ENCODE measurements at places on chromosomes 5 and 9.
A peak's percentile ranks its signal among the peaks of the same experiment; 100 is the strongest.

DNA sequence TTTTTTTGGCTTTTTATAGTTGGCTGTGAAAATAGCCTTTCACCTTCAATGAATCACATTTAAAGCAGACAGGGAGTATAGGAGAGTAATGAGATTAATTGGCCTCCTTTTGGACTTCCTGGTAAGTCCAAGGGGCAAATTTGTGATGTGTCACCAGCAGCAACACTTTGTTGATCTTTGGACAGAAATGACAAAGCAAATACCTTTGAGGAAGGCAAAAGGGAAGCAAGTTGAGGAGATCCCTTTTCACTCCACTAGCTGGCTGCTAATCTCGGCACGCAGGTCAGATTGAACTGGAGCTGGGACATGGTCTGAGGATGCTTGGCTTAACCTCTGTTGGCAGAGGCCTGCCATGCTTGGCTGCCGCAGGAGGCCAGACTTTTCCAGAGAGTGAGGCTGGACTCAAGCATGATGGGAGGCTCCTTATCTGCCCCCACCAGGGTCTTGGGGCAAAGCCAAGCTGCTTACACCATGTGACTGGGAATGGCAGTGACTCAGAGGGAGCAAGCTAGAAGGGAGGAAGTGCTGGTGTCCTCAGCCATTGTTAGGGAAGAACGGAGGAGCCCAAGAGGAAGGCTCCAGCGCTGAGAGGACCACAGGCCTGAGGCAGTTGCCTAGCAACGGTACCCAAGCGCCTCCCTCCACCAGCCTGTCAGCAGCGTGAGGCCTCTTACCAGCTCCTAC, 174.5 kb upstream of the MAP1B start:
- no peak for DNase-seq

DNA sequence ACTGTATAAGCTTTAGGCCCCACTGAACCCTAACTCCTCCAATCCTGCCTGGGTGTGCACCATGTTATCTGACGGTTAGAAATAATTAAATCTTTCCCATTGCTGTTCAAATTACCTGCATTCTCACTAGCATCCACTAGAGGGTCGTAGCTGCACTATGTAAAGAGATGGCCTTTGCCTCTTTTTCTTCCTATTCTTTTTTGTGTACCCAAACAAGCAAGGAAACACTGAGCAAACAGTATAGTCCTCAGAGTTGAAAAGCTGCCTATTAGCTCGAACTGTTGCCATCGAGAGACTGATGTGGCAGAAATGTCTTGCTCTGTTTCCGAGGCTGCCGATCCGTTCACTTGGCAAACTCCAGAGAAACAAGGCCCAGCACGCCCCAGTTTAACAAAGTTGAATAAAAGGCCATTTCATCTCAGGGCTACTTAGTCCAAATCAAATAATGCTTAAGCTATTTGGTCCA, 163.8 kb upstream of the TRPM3 start:
- DNase-seq: peak; percentile 43

- DNase-seq: no peak
Observed at GRCh38 chr5:15074651-15075050, 203.1 kb upstream of the ANKH start.

DNA sequence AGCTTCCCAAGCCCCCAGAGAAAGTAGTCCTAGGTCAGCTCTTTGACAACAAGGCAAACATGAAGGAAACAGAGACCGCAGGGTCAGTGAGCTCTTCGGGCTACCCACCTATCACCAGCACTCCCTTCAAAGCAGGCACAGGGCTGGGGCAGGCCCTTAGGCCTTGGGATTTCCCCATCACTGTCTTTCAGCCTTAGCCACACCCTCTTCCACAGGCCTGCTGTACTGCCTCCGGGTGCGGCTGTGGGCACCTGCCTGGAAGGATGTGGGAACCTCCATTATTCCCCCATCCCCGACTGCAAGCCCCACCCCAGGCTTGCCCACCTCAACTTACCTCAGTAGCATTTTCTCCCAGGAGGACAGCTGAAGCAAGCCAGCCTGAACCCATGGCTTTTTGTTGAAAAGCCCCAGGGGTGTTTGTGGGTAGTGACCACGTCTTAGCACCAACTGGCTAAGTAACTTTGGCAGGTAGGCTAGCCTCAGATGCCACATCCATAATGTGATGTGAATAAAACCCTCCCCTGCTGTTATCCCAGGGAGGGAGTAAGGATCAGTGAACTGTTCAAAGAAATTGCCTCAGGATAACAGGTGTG, 100.2 kb downstream of the PIK3R1 start:
- peak; percentile 44 for DNase-seq

Data from stimulated activated CD8-positive, alpha-beta memory T cell treated with anti-CD3 and anti-CD28 coated beads, Interleukin-4, amount 100 ng/mL, for 48 hours (primary cell).